ENCODE measurements at places on chromosomes 1 and 21. TPM values are rescaled to one million over a fixed set of nuclear protein-coding genes. Genes with fewer than 3 reads are reported as not detected.

The IL20 gene
- 0.59 TPM for total RNA-seq

The PCSK9 gene
- 11.1 TPM for total RNA-seq

The PTTG1IP gene
- total RNA-seq, result 88.6 TPM

The ILDR2 gene
- total RNA-seq, result 0.30 TPM

The NTMT2 gene
- total RNA-seq, result not detected

The GJA9 gene
- not detected for total RNA-seq

The TTLL7 gene
- 11.5 TPM for total RNA-seq

The TRIM63 gene
- 4.7 TPM for total RNA-seq

The TFF1 gene
- total RNA-seq, result not detected

The PPIE gene
- total RNA-seq, result 26.0 TPM

The ATG4C gene
- 11.5 TPM for total RNA-seq

The BSND gene
- not detected for total RNA-seq

GRCh38 chr1:214464445-214465287, 86.7 kb downstream of the PTPN14 start:
- DNase-seq, result no peak

DNA sequence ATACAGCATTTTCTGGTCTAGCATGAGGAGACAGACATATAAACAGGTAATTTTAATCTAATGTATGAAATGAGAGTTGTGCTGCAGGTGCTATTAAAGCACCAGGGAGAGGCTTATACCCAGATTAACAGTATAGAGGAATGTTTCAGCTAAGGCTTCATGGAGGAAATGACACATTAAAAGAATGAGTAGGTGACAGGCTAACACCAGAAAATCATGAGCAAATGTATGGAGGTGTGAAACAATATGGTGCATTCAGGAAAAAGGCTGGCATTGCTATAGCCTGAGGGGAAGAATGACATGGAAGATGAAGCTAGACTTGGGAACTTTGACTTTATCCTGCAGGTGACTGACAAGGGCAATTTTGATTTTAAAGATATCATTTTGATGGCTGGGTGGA, 7.0 kb downstream of the ARPC5 start:
- no peak for DNase-seq

- DNase-seq, result peak; percentile 9
Observed at GRCh38 chr1:9542430-9542829, 3.2 kb downstream of the SLC25A33 start.

DNA sequence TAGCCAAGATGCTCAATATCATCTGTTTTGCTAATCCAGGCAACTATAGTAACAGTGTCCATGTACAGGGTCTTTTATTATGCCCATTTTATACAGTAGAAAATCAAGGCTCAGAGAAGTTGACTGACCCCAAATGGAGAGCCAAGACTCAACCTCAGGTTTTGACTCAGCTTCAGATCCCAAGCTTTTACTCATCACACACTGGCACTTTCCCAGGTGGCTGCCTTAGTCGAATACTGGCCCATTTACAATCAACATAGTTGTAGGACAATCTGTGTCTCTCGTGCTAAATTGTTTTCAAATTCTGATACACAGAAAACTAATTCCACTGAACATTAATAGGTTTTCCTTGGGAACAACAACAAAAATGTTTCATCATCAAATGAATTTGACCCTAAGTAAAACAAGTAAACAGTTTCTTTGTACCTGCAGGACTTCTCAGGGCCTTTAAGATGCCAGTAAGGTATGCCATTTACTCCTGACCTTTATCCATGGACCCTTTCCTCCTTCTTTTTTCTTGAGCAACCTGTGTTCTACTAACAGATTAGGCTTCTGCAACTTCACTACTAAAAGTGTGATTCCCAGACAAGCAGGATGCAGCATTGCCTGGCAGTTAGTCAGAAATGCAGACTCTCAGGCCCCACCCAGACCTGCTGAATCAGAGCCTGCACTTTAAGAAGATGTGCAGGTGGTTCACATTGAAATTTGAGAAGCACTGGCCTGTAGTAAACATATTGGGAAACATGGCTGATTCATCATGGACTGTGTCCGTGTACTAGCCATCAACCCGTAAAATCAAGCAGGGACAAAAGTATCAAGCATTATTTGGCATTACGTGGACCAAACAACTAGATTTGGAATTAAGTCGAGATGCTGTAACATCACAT, 128.8 kb downstream of the RRAGC start:
- no peak for DNase-seq

DNA sequence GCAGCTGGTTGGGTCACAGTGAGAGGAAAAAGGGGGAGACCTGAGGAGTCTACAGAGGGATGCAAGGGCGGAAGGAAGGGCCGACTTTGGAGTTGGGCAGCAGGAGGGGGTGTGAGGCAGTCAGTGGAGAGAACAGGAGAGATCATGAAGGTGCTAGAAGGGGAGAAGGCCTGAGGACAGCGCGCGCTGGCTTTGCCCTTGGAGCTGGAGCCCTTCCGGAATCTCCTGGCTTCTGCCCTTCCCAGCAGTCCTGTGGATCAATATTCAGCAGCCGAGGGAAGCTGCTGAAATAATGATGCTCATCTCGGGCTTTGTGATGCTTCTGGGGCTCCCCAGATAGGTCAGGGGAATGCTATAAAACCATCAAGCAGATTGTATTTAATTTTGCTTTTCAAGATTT, 26.7 kb downstream of the SLC37A1 start:
- DNase-seq, result no peak

DNA sequence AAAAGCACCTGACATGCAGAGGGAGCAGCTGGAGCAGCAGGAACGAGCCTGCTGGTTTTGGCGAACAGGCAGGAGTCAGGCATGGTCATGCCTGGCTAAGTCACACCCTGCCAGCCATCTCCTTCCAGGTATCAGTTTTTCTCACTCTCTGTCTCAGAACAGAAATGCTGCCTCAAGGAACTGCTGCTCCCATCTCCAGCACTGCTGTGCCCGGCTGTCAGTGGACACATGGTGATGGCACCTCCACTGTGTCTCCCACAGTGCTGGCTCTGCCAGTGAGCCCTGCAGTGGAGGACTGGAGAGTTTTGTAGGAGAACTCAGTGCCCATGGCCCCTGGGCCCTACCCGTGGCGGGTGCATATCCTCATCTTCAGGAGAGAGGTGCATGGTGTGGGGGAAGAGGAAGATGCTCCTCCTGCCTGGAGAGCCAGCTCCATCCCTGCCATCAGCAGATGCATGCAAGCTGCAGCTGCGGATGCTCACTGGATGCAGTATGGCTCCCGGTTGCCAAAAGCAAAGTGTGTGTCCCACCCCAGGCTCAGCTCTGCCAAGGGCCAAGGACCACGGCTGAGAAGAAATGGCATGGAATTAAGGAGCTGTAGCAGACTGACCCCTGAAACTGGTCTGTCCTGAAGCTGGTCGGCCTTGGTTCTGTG, 114.7 kb downstream of the GRIK3 start:
- DNase-seq, result no peak

GRCh38 chr1:2340086-2340917, 51.1 kb downstream of the MORN1 start:
- no peak for DNase-seq

DNA sequence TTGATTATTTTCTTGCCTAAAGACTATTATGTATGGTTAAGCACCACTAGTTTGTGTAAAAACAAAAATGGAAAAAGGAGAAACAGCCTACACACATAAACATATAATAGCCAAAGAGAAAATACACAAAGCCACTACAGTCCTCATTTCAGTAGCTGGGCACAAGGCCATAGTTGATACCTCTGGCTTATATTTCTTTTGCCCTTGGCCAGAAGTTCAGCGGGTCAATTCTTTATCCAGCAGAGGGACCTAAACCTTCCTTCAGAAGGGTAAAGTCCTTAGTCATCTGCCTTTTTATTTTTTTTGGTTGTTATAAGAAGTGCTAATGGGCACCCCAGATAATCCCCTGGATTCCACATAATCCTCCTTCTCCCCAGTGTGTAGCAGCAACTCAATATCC, 134.1 kb downstream of the PIGK start:
- DNase-seq, result no peak

- no peak for DNase-seq
Observed at GRCh38 chr1:183604038-183604808, 14.0 kb upstream of the NCF2 start.

DNA sequence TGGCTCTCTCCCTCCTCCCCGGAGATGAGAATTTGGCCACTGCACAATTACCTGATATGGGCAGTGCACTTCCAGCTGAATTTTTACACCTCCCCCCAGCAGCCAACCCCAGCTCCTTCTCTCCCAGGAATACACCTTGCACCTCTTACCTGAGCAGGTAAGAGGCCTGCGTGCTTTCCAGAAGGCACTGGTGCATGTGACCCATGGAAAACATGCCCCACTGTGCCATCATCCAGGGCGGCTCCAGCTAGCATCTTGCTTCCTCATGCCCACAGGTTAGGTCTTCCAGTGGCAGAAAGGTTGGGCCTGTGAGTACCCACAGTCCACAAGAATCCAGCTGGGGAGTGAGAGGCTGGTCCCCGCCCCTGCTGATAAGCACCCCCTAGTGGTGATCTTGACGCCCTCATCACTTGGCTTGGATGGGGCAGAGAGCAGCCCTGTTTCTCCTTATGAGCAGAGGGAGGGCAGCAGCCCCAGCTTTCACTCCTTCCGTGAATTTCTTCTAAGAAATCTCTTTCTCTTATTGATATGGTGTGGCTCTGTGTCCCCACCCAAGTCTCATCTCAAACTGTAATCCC, 57.8 kb downstream of the EDARADD start:
- DNase-seq, result no peak

DNA sequence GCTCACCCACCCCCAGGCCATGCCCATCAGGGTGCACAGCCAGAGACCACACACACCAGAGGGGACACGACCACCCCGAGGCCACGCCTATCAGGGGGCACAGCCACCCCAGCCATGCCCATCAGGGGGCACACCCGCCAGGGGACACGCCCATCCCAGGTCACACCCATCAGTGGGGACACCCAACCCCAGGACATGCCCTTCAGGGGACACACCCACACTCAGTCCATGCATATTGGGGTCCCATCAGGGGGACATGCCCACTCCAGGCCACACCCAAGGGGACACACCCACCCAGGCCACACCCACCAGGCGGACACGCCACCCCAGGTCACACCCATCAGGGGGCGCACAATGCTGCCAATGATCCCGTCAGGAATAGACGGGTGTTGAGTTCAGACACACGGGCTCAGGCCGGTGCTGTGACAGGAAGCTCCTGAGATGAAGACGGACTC, 20.7 kb downstream of the MCM3AP start:
- DNase-seq, result no peak

DNA sequence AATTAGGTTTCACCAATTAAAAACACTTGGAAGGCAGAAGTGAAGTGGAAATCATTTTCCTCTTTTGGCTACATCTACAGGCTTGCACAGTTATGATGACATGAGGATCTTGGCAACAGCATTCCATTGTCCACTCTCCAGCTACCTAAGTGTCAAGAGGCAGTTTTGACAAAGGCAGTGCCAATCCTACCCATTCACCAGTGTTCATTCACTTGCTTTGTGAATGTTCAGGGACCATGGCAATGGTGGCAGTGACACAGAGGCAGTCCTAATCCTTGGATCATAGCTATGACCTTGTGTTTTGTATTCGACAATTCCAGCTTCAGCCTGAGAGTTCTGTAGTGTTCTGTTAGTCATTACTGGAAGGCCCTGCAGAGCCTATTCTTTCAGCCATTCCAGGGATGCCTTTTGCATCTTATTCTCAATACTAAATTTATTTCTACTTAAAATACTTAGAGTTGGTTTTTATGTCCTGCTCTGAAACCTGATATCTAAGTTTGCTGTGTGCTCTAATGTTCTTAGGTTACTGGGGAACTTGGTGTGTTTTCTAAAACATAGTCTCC, 36.7 kb downstream of the CRB1 start:
- no peak for DNase-seq

DNA sequence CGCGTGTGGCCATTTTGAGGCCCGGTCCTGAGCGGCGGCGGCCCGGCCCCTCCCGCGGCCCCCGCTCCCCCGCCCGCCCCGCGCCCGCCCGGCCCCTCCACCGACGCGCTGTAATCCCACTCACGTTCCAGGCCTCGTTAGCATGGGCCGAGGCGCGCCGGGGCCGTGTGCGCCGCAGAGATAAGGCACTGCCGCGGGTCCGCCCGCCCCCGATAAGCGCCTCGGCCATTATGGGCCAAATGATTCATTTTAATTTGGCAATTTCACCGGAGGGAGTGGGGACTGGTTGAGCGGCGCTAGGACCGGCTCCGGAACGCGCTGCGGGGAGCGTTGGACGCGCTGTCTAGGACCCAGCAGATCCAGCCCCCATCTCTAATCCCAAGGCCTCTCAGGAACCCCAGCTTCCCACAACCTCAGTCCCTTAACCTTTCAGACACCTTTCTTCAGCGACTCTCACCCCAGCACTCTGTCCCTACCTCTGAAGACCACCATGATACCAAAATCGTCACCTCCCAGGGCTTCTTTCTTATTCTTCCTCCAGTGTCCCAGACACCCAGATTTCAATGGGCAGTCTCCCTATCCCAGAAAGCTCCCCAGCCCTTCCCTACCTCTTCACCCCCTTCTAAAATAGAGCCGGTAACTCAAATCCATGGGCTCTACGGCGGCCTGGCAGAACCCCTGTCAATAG, at the start of gene TAL1:
Gene TAL1 (minus strand): TSS at position 39 of the 688 bp plus-strand sequence. CDS start 6,337 bp downstream, outside the sequence.
- DNase-seq, result no peak

DNA sequence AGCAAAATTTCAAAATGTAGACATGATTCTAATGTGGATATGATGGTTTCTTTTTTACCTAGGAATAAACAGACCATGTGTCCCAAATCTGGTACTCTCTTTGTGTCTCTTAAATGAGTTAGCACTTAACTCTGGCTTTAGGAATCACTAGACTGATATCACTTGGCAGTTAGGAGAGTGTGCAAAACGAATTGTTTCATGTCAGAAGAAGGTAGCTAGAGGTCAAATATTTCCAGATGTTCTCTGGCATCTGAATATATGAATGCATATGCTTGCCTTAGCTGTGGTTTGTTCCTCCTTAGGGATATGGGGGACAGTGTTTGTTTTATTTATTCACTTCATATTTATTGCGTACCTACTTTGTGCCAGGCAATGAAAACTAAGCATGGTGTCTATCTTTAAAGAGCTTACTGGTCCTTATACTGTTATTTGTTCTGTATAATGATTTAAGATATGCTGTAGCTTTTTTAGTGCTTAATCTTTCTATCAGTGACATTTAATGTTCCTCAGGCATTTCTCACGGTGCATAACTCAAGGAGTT, 65.2 kb downstream of the LRRC8C start:
- DNase-seq, result no peak

GRCh38 chr1:234143681-234144080, 229.6 kb upstream of the COA6 start:
- no peak for DNase-seq

- no peak for DNase-seq
Observed at GRCh38 chr1:101953623-101954022, 43.1 kb downstream of the OLFM3 start.

- no peak for DNase-seq
Observed at GRCh38 chr1:243396876-243397275, 141.0 kb downstream of the SDCCAG8 start.

DNA sequence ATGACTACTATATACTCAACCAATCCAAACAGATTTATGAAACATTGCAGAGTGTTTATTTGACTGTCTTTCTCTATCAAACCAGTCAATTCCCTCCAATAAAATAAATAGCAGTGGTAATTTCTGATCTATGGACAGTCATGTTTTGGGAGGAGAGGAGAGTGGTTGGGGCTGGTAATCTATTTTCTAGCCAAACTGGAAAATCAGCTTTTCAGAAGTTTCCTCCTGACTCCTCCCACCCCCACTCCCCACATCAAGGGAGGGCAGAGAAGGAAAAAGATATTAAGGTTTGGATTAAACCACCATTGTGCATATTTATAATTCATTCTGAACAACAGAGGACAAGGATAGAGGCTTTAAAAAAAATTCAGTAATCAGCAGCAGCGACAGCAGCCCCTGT, 69.4 kb upstream of the SOX13 start:
- no peak for DNase-seq

Data from skin of body (tissue), 3 donors.